Activated CD4-positive, alpha-beta T cell treated with anti-CD3 and anti-CD28 coated beads, Interleukin-2, amount 50 U/mL, for 24 hours (primary cell): ENCODE measurements at places on chromosomes 7 and 10.
A peak's percentile ranks its signal among the peaks of the same experiment; 100 is the strongest.

DNA sequence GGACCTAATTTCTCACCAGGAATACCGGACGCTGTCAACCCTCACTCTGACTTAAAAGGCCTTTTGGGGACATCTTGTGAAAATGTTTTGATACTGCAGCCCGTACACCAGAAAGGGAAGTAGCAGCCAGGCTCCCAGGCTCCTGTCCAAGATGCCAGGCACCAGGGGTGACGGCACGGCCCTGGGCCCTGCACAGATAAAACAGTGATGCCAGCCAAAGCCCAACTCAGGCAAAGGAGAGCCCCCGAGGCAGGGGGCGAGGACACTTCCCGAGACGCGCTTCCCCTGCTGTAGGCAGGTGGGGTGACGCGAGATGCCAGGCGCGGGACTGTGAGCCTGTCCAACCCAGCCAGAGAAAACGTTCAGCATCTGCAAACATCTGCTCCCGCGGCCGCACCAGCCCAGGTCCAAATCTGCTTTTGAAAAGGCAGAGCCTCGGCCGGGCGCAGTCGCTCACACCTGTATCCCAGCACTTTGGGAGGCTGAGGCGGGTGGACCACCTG lies 15.7 kb downstream of the ZFAND2A start:
- no peak for DNase-seq

- DNase-seq, result peak; percentile 61
Measured at GRCh38 chr10:62779487-62780248, 24.9 kb upstream of the ADO start.

DNA sequence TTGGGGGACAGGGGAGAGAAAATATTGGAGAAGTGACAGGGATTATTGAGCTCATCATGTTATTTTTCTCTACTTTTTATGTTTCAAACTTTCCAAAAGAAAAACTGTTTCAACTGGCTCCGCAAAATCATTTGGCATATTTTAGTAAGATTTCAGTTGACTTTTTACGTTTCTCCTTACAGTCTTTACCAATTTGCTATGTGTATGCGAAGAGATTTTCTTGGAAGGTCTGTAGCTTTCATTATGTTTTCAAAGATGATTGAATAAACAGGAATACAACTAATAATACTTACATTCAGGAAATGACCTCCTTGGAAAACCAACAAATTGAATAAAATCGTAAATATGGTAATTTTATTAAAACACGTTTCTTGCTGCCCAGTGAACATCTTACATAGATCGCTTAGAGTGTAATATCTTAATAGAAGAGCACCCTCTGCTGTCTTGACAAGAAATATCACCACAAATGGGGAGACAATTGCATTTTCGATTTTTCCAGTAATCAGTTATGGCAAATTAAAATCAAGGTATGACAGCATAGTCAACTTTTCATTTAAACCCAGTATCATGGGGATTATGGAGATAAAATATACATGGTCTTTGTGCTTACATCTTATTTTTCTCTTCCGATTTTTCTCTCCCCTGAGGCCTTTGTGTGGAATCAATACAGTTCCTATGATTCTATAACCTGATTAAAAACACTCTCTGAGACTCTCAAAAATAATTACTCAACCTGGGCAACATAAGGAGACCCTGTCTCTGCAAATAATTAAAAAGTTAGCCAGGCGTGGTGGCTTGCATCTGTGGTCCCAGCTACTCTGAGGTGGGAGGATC lies 43.1 kb downstream of the MBL2 start:
- no peak for DNase-seq

- no peak for DNase-seq
Measured at GRCh38 chr10:26112532-26112931, 104.0 kb upstream of the GAD2 start.

DNA sequence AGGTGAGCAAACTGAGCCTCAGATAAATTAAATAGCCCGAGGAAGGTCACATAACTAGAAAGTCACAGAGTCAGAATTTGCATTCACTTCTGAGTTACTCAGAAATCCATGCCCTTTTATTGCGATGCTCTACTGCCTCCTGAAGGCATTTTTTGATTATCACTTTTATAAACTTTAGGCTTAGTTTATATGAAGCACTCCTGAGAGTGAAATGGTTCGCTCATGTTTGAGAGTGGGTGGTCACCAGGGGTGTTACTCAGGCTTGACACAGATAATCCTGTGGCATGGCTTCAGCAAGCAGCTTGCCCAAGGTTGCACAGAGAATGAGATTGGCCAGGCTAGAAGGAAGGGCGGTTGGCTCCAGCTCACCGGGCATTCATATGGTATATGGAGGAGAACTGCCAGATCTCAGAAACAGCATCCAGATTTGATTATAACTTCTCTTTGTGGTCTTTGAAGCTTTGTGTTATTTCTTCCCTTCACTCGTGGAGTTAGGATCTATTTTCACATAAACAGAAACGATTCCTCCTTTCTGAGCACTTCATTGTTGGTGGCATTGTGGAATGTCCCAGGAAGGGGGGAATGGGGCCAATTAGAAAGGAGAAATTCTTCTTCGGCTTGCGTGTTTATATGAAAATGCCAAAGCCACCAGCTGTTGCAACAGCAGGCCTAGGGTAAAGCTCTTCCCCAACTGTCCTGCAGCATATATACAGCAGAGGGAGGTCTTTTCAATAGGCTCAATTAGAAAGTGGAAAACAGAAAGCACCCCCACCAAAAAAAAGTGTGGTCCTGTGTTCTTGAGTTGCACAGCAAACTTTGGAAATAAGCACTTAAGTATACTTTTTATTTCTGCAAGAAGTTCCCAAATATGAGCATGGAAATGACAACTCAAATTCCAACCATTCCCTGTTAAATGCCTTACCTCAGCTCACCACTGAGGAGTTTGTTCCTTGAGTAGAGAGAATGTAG lies 628.8 kb downstream of the SUGCT start:
- DNase-seq, result no peak

GRCh38 chr10:32350811-32351350 lies 3.9 kb upstream of the EPC1 start:
- DNase-seq, result no peak

DNA sequence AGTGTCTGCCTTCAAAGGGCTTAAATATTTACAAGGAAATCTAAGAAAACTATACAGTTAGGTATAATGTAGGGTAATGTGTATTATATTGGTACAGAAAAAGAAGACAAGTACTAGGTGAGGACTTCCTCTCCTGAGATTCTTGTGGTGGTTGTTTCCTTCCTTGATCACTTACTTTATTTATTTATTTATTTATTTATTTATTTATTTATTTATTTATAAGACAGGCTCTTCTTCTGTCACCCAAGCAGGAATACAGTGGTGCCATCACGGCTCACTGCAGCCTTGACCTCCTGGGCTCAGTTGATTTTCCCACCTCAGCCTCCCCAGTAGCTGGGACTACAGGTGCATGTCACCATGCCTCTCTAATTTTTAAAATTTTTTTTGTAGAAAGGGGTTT lies 18.2 kb upstream of the DNAH11 start:
- no peak for DNase-seq

DNA sequence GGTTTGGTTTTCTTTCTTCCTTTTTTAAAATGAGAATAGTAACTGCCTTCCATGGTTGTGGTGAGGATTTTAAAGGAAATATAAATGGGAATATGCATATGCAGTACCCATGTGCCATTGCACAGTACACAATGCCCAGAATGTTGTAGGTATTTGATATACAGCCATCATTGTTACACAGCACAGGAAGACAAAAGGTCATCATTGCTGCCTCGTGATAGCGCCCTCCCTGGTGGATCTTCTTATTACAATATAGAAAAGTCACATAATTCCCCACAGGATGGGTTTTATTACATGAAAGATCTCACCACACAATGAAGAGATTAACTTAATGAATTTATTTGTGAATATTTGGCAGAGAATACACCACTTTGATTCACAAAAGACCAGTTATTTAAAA lies 76.5 kb downstream of the PPP1R17 start:
- DNase-seq, result no peak

- DNase-seq, result no peak
Measured at GRCh38 chr7:16753932-16754855, 639 bp downstream of the TSPAN13 start.

DNA sequence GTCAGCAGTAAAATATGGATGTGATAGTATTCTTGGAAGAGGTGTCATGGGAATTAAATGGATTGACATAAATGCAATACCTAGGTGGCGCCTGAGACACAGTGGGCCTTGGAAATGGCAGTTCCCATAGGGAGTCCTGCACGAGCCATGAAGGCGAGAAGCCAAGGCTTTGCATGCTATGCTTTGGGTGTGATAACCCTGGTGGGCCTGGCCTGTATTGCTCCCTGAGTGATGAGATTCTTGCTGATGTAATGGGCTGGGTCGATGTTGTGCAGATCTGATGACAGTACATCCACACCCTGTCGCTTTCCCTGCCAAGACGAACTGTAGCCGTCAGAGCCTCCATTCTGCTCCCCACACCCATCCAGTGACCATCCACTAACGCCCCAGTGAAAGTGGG lies 46.4 kb downstream of the CREB5 start:
- no peak for DNase-seq

- DNase-seq, result no peak
Measured at GRCh38 chr10:36531621-36532020, 593.8 kb upstream of the ANKRD30A start.

GRCh38 chr10:97333601-97334369 lies 744 bp downstream of the FRAT2 start:
- peak; percentile 9 for DNase-seq

- DNase-seq, result no peak
Measured at GRCh38 chr7:67912437-67912836, 915.8 kb downstream of the TYW1 start.

DNA sequence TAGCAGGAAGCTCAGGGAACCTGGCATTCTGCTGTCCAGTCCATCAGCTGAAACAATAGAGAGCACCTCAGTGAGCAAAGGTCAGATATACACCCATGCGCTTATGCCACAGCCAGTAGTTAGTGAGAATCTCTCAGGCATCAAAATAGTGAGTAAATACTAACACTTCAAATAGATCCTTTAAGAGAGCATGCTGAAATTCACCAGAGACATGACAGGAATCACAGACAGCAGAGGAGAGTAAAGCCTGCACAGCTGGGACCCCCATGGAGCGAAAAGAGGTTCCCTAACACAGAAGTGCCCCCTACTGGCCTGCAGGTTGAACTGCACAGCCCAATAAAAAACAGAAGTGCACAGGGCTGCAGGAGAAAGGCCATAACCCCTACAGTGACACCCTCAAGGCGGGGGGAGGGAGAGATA lies 57.6 kb upstream of the ANTXRL start:
- DNase-seq, result no peak

- no peak for DNase-seq
Measured at GRCh38 chr7:73936967-73937366, 76.0 kb downstream of the TMEM270 start.

DNA sequence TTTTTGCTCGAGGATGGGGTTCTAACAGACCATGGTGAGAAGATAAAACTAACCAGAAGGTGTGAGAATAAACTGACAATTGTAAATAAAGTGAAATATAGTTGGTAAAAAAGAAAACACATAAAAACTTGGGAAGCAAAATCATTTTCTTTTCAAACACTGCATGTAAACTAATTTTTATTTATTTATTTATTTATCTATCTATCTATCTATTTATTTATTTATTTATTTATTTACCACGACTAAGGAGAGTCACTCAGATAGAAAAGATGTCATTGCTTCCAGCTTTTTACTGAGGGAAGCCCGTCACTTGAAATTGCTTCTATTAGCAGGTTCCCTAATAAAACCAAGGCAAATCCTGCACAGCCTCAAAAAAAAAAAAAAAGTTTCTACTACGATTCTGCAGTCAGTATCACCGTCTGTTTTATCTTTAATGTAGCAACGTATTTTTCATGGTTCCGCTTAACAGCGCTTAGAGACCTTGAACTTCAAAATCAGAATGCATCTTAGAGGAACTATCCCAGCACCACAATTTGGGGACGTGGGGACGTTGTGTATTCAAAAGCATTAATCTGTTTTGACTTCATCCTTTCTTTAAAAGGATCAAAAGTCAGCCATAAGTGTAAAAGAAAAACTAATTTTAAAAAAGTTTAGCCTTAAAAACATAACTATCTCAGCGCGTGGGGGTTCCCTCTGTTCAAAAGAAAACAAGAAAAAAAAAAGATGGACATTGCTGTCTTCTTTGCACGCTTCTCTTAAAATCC lies 33.3 kb upstream of the EBLN1 start:
- no peak for DNase-seq

DNA sequence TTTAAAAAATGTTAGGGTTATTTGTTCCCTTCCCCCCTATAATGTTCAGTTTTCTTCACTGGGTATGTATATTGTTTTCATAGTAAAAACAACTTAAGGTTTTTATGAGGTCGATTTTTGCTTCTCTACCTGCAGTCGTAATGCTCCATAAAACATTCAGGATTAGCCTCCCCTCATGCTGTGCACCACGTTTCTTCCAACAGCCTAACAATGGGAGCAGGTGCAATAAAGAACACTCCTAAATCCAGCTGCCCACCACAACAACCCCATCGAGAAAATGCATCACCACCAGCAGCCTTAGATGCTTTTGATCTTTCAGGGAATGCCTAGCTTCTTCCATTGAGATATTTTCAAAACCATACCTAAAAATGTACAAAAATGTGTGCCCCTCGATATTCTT lies 111.1 kb downstream of the ADAM12 start:
- no peak for DNase-seq

DNA sequence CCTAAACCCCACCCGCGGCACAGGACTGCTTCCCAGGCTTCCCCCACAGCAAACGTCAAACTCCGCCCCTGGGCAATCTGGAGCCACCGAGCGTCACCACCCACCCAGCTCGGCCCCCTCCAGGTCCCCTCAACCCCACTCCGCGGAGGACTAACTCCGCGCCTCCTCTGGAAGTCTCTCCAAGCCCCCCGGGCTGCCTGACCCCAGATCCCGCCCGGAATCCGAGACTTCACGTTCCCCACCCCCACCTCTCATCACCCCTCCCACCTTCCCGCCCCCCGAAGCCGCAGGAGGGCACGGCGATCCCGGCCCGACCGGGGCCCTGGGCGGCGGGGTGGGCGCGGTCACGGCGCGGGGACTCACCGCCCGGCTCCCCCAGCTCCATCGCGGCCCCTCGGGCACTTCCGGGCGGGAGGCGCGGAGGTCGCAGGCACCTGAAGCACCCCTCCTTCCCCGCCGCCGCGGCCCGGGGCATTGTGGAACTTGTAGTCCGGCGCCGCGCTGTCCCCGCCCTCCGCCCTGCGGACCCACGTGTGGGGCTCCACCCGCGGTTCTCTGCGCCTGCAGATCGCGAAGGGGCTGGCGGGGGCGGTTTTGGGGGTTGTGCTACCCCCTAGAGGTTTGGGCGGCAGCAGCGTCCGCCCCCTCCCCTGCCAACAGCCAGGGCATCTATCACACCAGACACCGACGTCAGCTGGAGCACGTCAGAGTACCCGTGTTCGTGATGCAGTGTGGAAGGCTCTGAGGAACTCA lies at the start of gene TMUB1:
Gene TMUB1 (minus strand): TSS at position 423 of the 753 bp plus-strand sequence. CDS start 930 bp downstream, outside the sequence.
- DNase-seq, result peak; percentile 68

GRCh38 chr10:28939281-28940157 lies 262.2 kb downstream of the BAMBI start:
- DNase-seq, result no peak
